ENCODE measurements at places on chromosomes 2 and 18.

DNA sequence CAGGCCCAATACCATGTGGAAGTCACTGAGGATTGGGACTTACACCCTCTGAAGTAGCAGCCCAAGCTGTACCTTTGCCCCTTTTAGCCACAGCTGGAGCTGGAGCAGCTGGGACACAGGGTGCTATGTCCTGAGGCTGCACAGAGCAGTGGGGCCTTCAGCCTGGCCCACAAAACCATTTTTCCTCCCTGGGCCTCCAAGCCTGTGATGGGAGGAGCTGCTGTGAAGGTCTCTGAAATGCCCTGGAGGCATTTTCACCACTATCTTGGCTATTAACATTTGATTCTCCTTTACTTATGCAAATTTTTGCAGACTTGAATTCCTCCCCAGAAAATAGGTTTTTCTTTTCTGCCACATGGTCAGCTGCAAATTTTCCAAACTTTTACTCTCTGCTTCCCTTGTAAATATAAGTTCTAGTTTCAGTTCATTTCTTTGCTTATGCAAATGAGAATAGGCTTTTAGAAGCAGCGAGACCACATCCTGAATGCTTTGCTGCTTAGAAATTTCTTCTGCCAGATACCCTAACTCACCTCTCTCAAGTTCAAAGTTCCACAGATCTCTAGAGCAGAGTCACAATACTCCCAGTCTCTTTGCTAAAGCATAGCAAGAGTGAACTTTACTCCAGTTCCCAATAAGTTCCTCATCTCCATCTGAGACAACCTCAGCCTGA lies 213.8 kb upstream of the MGAT5 start:
- no peak for DNase-seq

DNA sequence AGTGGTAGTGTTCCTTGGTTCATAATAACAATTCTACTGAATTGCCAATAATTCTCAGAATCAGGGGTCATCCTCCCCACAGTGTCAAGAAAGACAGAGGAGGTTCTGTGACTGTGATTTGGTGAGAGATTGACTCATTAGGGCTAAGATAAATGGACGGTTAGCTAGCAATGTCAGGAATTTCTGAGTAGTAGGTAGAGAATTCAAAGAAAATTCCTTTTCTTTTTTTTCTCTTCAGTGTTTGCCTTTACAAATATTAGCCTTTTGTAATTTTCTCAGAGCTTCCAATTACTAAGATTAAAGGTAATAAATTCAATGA lies 16.8 kb upstream of the CRIM1 start:
- no peak for DNase-seq

DNA sequence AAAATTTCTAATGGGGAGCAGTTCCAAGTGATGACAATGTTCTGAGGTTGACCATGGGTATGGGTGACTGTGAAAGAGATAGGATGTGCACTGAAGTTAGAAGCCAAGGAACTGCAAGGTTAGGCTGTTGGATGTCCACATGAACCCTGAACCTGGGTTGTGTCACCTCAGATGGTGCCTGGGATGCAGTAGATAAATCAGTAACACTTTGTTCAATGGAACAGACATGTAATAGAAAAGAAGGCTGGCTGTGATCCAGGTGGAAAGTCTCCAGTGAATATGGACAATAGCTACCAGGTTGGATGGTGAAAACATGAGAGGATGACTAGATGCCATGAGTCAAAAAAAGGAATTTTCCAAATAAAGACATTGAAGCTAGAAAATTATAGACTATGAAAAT lies 131.4 kb downstream of the TRABD2A start:
- DNase-seq: no peak

DNA sequence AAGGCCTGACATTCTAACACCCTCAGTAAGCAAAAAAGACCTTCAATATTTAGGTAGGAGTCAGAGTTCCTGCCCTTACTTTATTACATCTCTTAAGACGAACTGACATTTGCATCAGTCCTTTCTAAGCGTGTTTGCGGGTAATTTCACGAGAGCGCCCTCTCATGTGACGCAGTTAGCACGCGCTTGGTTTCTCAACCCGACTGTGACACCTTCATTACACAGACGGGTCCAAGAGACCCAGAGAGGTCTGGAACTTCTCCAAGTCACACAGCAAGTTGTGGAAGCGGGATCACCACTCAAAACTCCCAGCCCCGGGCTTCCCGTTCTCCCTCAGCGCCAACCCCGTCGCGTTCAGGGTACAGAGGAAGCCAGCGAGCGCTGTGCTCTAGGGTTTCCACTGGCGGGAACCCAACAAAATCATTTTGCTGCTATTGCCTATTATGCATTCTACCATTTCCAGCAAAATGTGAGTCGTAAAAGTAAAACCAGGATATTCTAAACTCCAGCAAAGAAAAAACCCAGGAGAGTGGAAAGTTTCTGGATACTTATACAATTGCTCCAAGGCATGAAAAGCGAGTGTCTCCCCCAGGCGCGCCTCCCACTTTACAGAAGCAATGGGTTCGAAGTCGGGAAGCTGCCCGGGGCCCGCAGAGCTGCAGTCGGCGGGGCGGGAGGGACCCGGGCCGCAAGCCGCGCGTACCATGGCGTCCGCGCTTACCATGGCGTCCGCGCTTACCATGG lies 601 bp downstream of the ENOSF1 start:
- no peak for DNase-seq

- DNase-seq: no peak
Measured at GRCh38 chr2:152426801-152427200, 91.8 kb downstream of the FMNL2 start.

- DNase-seq: peak; percentile 22
Measured at GRCh38 chr2:36561237-36561944, 36.6 kb downstream of the FEZ2 start.

- no peak for DNase-seq
Measured at GRCh38 chr2:7053650-7054265, 136.5 kb downstream of the RNF144A start.

DNA sequence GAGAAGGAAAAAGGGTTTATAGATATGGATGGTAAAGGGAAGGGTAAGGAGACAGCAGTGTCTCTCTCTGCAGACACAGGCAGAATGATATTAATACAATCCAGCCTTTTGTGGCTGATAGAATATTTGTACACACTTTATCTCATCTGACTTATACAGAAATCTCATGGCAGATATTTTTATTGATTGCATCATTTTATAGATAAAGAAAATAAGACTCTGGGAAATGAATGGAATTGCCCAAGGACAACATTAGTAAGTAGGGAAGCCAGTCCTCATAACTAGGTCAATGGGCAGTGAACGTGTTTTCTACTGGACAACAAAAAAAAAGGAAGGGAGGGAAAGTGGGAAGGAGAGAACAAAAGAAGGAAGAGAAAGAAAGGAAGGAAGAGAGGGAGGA lies 236.4 kb upstream of the EPHA4 start:
- DNase-seq: no peak

- no peak for DNase-seq
Measured at GRCh38 chr2:60964651-60965498, 52.6 kb upstream of the PEX13 start.

DNA sequence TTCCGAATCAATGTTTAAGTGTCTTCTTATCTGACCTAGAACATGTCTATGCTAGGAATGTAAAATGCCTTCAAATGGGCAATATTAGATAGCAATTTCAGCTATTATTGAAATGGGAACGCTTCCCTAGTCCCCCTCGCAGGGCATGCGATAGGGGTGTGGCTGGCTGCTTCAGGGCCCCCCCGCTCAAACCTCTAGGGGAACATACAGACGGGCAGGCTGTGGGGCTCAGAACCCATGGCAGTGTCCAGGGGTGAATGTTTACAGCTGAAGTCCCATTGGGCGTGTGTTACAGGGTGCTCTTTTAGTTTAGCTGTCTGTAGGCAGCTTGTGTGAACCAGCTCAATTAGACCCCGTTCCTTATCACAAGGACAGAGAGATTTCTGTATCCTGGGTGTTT lies 315.9 kb downstream of the DSEL start:
- no peak for DNase-seq

DNA sequence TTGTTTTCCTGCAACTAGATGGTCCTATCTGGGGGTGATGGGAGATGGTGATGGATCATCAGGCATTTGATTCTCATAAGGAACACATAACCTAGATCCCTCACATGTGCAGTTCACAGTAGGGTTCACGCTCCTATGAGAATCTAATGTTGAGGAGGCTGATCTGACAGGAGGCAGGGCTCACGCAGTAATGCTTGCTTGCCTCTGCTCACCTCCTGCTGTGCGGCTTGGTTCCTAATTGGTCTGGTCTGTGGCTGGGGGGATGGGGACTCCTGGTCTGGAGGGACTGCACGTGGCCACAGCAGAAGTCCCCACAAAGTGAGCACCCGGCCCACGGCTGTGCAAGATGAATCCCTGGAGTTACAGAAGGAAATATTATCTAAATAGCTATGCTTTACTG lies 11.3 kb downstream of the MC5R start:
- no peak for DNase-seq

- DNase-seq: no peak
Measured at GRCh38 chr2:30666266-30666874, 140.9 kb downstream of the CAPN13 start.

- no peak for DNase-seq
Measured at GRCh38 chr2:238045575-238045974, 15.2 kb upstream of the SCLY start.

- no peak for DNase-seq
Measured at GRCh38 chr18:9839853-9840252, 45.9 kb upstream of the TXNDC2 start.

- no peak for DNase-seq
Measured at GRCh38 chr18:14947482-14948162, 199.7 kb downstream of the ANKRD30B start.

DNA sequence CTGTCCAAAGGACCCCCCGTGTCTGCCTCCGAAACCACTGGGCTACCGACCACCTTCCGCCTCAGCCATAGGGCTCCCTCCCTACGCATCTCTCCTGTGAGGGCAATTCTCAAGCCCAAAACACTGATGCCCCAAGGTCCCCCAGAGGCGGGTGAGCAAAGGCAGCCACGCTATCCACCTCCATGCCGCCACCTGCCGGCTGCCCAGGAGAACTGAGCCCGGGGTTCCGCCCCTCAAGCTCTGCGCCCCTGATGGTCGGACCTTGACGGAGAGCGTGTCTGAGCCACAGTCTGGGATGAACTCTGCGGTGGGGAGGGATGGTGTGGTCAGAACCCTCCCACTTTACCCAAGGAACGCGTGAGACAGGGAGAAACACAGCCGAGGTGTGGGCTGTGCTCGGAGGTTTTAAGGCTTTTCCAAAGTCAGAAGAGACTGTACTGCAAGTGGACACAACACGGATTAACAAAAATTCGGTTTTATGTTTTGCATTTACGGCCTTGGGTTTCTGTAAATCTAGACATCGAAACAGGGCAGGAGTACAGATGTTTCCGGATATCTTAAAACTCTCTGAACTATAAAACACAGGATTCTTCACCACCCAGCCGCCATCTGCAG lies 114.1 kb downstream of the ZNF516 start:
- DNase-seq: peak; percentile 8

DNA sequence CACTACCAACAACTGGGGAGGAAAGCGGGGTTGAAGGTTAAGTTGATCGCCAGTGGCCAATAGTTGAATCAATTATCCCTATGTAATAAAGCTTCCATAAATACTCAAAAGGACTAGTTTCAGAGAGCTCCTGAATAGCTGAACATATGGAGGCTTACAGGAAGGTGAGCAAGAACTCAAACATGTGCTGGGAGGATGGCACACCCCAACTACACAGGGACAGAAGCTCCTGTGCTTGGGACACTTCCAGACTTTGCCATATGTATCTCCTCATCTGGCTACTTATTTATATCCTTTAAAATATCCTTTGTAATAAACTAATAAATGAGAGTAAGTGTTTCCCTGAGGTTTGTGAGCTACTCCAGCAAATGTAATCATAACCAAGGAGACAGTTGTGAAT lies 115.7 kb downstream of the HNMT start:
- DNase-seq: no peak

- DNase-seq: no peak
Measured at GRCh38 chr2:157415591-157416101, 28.2 kb downstream of the CYTIP start.

GRCh38 chr2:195411219-195411687 lies 245.8 kb upstream of the SLC39A10 start:
- DNase-seq: no peak

- DNase-seq: no peak
Measured at GRCh38 chr2:15359716-15360531, 201.2 kb downstream of the NBAS start.

Data from NT2/D1 (cell line).